ENCODE measurements at places on chromosomes 7 and 10. TPM values are rescaled to one million over a fixed set of nuclear protein-coding genes. Genes with fewer than 3 reads are reported as not detected.

The TRIM73 gene
- total RNA-seq = 4.3 TPM

The CPXM2 gene
- total RNA-seq = 18.1 TPM

The NPS gene
- total RNA-seq = not detected

The COPS6 gene
- total RNA-seq = 89.1 TPM

The C10orf53 gene
- total RNA-seq = not detected

The CRTAC1 gene
- total RNA-seq = 6.1 TPM

The SLC13A1 gene
- total RNA-seq = 10.1 TPM

The UCN3 gene
- total RNA-seq = not detected

The TRIM50 gene
- 0.19 TPM for total RNA-seq
